ENCODE measurements at places on chromosomes 1 and 21.

DNA sequence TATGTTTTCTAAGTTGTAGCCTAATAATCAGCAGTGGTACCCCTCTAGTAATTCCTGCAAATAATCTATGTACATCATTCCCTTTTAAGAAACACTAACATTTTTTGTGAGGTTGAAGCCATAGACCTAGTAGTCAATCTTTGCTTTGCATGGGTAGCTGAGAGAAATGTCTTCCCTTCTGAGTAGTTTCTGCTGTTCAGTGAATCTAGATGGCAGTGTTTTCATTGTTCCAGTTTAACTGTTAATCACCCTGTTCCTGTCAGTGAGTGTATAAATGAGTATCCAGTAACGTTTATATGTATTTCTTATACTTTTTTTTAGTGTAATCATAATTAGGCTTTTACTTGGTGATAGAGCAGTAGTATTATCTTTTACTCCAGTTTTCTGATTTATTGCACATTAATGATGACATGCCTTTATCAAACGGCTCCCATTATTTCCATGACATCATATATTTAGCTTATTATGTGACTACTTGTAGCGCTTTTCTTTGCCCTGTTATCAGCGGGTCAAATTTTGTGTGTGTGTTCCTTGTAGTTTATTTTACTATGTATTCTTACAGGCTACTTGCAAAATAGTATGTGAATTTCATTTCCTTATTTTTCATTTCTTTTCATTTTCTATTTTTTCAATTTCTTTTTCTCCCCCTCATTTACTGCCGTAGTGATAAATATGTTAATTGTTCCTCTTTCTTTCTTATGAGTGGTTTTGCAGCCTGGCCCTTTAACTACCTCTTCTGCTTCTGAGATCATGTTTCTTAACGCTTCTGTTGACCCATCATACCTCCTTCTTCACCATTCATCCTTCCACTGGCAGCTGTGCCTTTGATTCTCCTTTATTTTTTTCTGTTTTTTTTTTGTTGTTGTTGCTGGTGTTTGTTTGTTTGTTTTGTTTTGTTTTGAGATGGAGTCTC, 18.8 kb downstream of the CEP350 start:
- H3K27me3 ChIP-seq: no peaks in the 10 kb centered on the region
- no peak overlapping the region for H3K4me3 ChIP-seq
- H3K27ac ChIP-seq: no peak overlapping the region
- no peaks in the 10 kb centered on the region for H3K36me3 ChIP-seq

GRCh38 chr1:89198491-89199072, at the start of gene GBP4:
GBP4 (minus strand) TSS chr1:89198942; CDS start chr1:89198834, 108 bp downstream.
- H3K36me3 ChIP-seq: no peaks in the 10 kb centered on the region
- no peaks in the 10 kb centered on the region for H3K27me3 ChIP-seq
- peak within 1 kb of the TSS; percentile 53 for H3K4me3 ChIP-seq
- peak within 1 kb of the TSS; percentile 52 for H3K27ac ChIP-seq

GRCh38 chr1:86913399-86913895, 479 bp downstream of the SELENOF start:
- no peak for DNase-seq
- H3K27me3 ChIP-seq: no peaks in the 10 kb centered on the region
- no peaks in the 10 kb centered on the region for H3K4me1 ChIP-seq
- H3K36me3 ChIP-seq: no peaks in the 10 kb centered on the region

GRCh38 chr1:85660541-85660940, 47.7 kb downstream of the ZNHIT6 start:
- H3K4me3 ChIP-seq: no peak overlapping the region
- no peak for DNase-seq
- peaks cover 5% of the 10 kb centered on the region for H3K36me3 ChIP-seq
- no peak overlapping the region for H3K27ac ChIP-seq

DNA sequence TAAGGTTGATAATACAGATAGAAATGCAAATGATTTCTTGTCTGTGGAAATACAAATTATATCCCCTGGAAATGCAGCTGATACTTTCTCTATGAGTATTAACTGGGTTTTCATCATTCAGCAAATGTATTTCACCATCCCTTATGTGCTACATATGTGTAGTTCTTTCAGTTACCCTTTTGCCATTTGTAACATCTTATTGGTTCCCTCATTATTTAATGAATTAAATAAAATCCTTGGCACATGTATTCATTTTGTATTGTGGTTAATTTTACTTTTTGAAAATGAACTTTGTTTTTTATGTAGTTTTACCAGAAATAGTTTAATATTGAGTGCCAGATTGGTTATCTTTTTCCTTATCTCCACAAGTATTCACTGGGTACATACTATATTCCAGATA, 89.9 kb upstream of the DEPDC1 start:
- H3K4me1 ChIP-seq: no peaks in the 10 kb centered on the region
- no peaks in the 10 kb centered on the region for H3K27me3 ChIP-seq
- no peak for DNase-seq
- no peak overlapping the region for H3K4me3 ChIP-seq

GRCh38 chr1:43621386-43621785, 28.6 kb upstream of the KDM4A start:
- DNase-seq: no peak
- peaks cover 92% of the 10 kb centered on the region for H3K36me3 ChIP-seq
- no peak overlapping the region for H3K27ac ChIP-seq

GRCh38 chr1:177505905-177506590, 335.3 kb downstream of the BRINP2 start:
- H3K36me3 ChIP-seq: no peaks in the 10 kb centered on the region
- H3K4me1 ChIP-seq: no peaks in the 10 kb centered on the region
- no peak overlapping the region for H3K27ac ChIP-seq
- DNase-seq: no peak
- H3K27me3 ChIP-seq: no peaks in the 10 kb centered on the region

- no peak overlapping the region for H3K4me3 ChIP-seq
- no peak overlapping the region for H3K27ac ChIP-seq
- no peaks in the 10 kb centered on the region for H3K36me3 ChIP-seq
Measured at GRCh38 chr1:206907304-206907991, 10.2 kb downstream of the IL24 start.

DNA sequence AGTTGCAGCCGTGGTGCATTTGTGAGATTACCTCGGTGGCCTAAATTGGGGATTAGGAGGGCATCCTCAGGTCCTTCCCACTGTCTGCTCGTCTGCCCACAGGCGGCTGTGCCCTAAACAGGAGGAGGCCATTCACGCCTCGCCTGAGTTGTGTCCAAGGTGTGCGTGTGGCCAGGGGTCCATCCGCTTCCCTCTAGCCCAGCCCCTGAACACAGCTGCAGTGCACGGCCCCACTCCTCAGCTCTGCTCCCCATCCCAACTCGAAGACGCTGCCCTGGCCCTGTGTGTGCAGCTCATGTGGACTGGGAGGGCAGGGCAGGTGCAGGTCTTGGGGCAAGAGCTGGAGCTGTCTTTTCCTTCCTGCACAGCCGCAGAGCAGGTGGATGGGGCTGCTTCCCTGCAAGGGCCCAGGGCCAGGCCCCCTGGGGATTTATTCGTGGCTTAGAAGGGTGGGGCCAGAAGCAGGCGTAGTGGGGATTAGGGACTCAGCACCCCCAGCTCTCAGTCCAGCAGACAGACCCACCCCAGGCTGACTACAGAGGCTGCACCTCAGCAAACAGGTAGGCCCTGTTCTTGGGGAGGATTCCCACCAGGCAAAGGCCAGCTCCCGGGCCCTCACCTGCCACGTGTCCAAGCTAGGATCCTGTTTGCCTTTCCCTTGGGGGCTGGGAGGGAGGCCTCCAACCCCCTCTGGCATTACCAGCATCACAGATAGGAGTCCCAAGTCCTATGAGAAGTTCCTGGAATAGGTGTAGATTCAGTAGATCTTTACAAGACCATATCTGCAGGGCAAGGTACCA, 4.3 kb downstream of the GUK1 start:
- no peak overlapping the region for H3K27ac ChIP-seq
- H3K27me3 ChIP-seq: no peaks in the 10 kb centered on the region
- no peaks in the 10 kb centered on the region for H3K4me1 ChIP-seq
- no peak overlapping the region for H3K4me3 ChIP-seq

DNA sequence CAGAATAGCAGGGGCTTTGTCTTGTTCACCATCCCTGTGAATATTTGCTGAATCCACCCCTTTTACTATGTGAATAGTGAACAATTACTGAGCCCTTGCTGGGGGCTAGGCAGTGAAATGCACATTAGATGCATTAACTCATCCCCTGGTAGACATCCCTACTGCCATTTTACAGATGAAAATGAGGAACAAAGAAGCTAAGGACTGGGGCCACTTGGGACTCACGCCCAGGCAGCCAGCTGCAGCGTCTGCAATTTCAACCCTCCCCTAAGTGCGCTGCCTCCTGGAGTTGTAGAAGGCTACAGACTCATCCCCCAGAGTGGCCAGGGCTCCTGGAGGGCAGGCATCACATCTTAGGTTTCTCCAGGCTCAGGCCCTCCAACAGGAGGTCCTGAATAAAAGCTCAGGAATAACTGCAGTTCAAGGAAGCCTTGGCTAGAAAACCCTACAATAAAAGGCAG, 31.6 kb downstream of the CAPZB start:
- H3K4me1 ChIP-seq: peaks cover 92% of the 10 kb centered on the region
- H3K27ac ChIP-seq: peak overlapping the region; percentile 89
- no peak for DNase-seq
- H3K36me3 ChIP-seq: no peaks in the 10 kb centered on the region
- no peak overlapping the region for H3K4me3 ChIP-seq
- no peaks in the 10 kb centered on the region for H3K27me3 ChIP-seq

GRCh38 chr21:46191686-46192575, 7.7 kb upstream of the SPATC1L start:
- peak; percentile 57 for DNase-seq
- peaks cover 11% of the 10 kb centered on the region for H3K4me1 ChIP-seq
- no peak overlapping the region for H3K4me3 ChIP-seq
- H3K27ac ChIP-seq: no peak overlapping the region
- H3K36me3 ChIP-seq: peaks cover 78% of the 10 kb centered on the region

- peak overlapping the region; percentile 94 for H3K27ac ChIP-seq
- no peaks in the 10 kb centered on the region for H3K27me3 ChIP-seq
- DNase-seq: no peak
- no peak overlapping the region for H3K4me3 ChIP-seq
- no peaks in the 10 kb centered on the region for H3K36me3 ChIP-seq
- H3K4me1 ChIP-seq: no peaks in the 10 kb centered on the region
Measured at GRCh38 chr1:200671235-200671786, 1.6 kb upstream of the DDX59 start.

- H3K27me3 ChIP-seq: no peaks in the 10 kb centered on the region
- H3K36me3 ChIP-seq: no peaks in the 10 kb centered on the region
- DNase-seq: no peak
- H3K27ac ChIP-seq: no peak overlapping the region
Measured at GRCh38 chr1:98277118-98277517, 356.3 kb upstream of the DPYD start.

DNA sequence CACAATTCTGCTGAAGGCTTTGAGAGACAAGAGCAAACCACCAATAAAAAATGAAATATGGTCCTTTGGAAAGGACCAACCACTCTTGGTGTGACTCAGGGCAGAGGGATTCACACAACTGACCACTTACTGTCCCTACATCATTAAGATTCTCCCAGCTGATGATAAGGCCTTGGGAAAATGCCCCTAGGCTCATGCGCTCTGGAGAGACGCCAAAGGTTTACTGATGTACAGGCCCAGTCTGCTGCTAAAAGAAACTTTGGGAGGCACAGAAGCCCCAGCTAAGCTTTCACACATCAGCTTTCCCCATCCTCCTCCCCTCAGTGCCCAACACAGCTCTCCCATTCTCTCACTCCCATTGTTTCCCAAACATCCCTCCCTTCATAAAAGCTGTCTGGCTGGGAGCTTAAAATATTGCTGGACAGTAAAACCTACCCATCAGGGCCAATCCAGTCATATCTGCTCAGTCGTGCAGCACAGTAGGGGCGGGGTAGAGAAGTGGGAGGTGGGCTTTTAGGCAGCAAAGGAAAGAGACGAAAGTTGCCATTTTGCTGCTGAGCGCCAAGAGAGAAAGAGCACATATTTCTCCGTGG, at the start of gene GJA8:
Gene GJA8, plus strand, starts transcription at position 543 of the 593 bp plus-strand sequence. CDS start 5,161 bp downstream, outside the sequence.
- H3K27me3 ChIP-seq: no peaks in the 10 kb centered on the region
- DNase-seq: no peak
- no peak within 1 kb of the TSS for H3K4me3 ChIP-seq
- H3K4me1 ChIP-seq: no peaks in the 10 kb centered on the region

DNA sequence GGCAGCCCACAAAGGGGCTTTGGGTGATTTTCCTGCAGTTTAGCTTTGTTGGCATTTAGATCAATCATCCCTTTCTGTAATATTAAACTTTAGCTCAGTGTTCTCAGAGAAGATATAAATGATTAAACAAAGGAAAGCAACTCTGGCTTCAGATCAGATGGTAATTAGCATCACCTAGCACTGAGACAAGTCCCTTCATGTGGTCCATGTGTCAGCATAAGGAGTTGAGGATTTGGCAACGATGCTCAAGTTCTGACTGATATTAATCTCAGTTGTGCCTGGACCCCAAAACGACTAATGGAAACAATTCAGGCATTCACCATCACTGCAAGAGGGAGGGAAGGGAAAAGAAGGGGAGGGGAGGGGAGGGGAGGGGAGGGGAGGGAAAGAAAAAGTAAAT, 60.4 kb downstream of the SEC16B start:
- DNase-seq: no peak
- no peak overlapping the region for H3K4me3 ChIP-seq
- no peaks in the 10 kb centered on the region for H3K4me1 ChIP-seq
- peaks cover 20% of the 10 kb centered on the region for H3K27me3 ChIP-seq

Data from tibial artery (tissue), 4 donors.